ENCODE measurements at places on chromosomes 16 and 17. TPM values are rescaled to one million over a fixed set of nuclear protein-coding genes. Genes with fewer than 3 reads are reported as not detected.

DNA sequence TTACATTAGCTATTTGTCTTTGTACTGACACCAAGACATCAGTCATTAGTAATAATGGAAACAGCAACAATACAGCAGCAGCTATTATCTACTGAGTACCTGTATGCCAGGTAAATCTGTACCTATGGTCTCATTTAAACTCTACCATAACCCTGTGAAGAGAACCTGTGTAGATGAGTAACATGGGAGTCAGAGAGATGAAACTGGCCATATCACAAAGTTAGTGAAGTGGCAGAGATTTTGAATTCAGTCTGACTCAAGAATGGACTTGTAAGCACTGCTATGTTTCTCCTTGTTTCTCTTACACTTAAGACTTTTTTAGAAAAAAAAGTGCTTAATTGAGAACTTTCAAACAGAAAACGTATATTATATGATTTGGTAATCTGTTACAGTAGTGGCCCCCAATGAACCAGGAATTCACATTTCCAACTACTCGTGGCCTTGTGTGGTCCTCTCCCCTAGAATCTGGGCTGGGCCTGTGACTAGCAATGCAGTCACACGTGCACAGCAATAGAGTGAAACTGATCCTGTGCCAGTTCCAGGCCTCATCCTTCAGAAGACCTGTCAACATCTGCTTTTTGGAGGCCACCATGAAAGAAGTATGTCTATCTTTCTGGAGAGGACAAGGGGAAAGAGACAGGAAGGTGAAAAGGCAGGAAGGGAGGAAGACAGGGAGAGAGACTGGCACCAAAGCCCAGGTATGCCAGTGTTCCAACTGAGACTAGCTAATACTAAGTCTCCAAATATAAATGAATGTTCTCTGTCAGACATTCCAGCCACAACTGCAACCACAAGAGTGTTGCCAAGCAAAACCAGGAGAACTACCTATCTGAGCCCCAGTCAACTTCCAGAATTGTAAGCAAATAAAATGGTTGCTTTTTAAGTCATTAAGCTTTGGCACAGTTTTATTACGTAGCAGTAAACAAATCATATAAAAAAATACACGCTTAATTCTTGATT lies 12.0 kb downstream of the CRLF3 start:
- no peaks in the 10 kb centered on the region for H3K27me3 ChIP-seq
- no peaks in the 10 kb centered on the region for H3K36me3 ChIP-seq
- H3K4me1 ChIP-seq = no peaks in the 10 kb centered on the region
- no peak overlapping the region for H3K27ac ChIP-seq

- H3K27ac ChIP-seq = no peak overlapping the region
- no peak overlapping the region for H3K4me3 ChIP-seq
- H3K27me3 ChIP-seq = no peaks in the 10 kb centered on the region
- H3K36me3 ChIP-seq = no peaks in the 10 kb centered on the region
Measured at GRCh38 chr16:26078716-26079355, 387.1 kb downstream of the HS3ST4 start.

- H3K36me3 ChIP-seq = no peaks in the 10 kb centered on the region
- H3K27ac ChIP-seq = peak within 1 kb of the TSS; percentile 5
- no peaks in the 10 kb centered on the region for H3K27me3 ChIP-seq
- no peaks in the 10 kb centered on the region for H3K4me1 ChIP-seq
Measured at GRCh38 chr17:54900457-54901229, at the start of gene TOM1L1. Gene TOM1L1 (plus strand): TSS chr17:54900852. CDS start chr17:54900866, 14 bp downstream.

COX6A2 gene
- not detected for total RNA-seq

DNA sequence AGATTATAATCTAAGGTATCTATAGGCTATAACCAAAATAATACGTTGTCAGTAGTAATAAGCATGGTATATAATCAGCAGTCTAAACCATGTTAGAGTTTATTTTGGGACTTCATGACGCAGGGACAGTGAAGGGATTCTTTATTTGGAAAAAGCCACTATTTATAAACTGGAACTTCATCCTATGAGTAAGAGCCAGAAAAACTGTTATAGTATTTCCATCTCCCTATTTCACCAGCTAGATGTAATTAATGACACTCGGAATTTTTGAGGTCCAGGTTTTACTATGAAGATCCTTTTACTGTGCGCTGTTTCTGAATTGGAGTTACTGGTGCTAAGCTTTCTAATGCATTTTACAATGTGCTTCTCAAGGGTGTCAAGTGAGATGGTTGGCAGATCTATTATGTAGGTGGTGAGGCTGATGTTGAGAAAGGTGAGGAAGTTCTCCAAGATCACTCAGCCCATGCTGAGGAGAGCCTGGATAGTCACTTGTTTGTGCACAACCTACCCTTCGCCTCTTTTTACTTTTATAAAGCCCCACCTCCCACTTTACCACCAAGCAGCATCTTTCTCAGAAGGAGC lies 149.3 kb downstream of the MSI2 start:
- H3K36me3 ChIP-seq = no peaks in the 10 kb centered on the region
- no peak for DNase-seq
- H3K4me3 ChIP-seq = no peak overlapping the region
- no peaks in the 10 kb centered on the region for H3K27me3 ChIP-seq

IL21R gene
- not detected for total RNA-seq

SLC47A1 gene
- not detected for total RNA-seq
